ENCODE measurements at places on chromosomes 1 and 21.

DNA sequence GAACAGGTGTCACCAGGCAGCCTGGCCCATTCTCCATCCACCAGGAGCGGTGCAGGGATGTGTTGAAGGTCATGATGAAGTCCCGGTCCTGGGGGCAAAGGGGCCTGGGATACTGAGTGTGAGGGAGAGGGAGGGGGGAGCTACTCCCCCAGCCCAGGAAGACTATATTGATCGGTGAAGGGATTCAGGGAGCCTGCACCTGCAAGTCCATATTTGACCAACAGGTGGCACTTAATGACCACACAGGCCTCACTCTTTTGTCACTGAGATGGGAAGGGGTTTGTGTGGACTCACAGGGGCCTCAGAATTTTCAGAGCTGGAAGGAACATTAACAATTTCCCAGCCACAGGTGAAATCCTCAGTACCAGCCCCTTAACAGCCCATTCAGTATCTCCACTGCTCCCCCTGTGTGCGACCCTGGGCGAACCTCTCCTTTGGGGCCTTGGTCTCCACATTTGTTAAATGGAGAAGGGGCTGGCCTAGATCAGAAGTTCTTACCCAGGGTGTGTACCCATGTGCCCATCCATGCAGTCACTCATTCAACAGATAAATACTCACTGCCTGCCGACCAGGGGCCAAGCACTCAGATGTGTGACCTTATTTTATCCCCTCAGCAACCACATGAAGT, 55.6 kb downstream of the NKAIN1 start:
- DNase-seq, result peak; percentile 42

GRCh38 chr21:25179116-25179515, 428.2 kb downstream of the MRPL39 start:
- DNase-seq, result no peak

DNA sequence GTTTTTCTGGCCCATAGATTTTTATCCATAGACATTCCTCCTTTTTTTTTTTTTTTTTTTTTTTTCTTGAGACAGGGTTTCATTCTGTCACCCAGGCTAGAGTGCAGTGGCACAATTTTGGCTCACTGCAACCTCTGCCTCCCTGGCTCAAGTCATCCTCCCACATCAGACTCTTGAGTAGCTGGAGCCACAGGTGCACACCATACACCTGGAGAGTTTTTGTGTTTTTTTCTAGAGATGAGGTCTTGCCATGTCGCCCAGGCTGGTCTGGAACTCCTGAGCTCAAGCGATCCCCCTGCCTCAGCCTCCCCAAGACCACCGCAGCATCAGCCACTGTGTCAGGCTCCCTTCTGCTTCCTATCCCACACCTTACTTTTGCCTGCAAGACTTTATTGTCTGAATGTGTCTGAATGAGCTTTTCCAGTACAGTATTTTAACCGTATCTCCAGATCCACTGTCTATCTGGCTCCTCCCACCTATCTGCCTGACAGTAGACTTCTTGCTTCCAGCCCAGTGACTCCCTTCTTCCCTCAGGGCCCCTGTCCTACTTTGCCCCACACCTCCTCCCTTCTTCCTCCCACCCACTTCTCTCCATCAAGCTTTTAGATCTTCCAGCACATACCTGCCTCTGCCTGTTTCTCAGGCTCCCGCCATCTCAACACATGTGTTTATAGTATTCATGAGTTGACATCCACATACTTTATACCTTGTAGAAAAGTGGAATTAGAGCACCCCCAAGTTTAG, 6.1 kb downstream of the C1orf21 start:
- DNase-seq, result no peak

DNA sequence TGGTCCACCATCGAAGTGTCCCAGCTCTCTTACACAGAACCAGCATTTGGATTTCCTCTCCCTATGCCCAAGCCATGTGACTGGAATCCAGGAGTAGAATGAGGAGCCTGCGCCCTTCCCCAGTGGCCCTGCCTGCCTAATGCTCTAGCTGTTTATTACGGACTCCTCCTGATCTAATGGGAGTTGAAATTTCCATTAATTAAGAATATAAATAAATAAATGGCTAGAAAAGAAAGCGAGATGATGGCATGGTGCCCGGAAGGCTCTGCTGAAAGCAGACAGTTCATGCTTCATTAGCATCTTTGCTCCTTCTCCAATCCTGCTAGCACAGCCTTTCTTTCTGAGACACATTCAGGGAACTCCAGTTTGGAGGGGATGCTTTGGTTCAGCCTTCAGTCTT, 216.2 kb downstream of the SEC16B start:
- no peak for DNase-seq

- DNase-seq, result no peak
Measured at GRCh38 chr1:245197121-245197520, 42.3 kb downstream of the KIF26B start.

GRCh38 chr21:21196087-21196486, 197.9 kb downstream of the NCAM2 start:
- DNase-seq, result no peak

DNA sequence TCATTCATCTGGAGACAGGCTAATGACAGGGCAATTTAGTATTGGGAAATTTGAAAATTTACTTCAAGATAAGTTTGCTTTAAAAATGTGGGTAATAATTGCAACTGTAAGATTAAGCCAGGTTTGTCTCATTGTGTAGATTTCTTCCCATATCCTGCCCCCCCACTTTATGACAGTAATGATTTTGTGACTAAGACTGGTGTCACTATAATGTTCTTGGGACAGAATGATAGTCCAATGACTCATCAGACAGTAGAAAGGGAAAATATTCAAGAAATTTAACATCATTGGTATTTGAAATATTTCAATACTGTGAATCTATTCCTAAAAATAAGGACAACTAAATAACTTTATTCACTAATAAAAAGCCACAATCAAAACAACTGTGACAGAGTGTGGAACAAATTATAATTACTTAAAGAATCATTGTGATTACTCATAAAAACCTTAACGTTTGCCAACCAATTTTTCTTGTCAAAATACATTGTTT, 36.7 kb downstream of the FH start:
- DNase-seq, result no peak

DNA sequence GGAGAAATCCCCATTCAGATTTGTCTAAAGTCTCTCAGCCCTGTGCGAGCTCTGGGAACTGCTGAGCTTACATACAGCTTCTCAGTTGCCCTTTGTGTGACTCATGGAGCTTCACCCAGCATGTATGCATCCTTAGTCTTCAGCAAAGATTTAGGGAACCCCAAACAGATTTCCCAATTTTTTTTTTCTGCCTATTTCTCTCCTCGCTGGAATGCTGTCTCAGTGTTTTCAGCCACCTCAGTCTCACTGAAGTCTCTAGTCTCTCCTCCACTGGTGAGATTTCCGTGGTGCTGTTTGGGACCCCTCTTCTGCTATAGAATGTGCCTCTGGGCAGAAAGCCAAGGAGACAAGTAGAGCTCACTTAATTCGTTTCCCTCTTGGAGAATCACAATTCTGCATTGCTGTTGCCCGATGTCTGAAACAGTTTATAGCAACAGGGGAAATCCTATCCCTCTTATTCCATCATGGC, 28.1 kb upstream of the TXLNA start:
- peak; percentile 73 for DNase-seq

DNA sequence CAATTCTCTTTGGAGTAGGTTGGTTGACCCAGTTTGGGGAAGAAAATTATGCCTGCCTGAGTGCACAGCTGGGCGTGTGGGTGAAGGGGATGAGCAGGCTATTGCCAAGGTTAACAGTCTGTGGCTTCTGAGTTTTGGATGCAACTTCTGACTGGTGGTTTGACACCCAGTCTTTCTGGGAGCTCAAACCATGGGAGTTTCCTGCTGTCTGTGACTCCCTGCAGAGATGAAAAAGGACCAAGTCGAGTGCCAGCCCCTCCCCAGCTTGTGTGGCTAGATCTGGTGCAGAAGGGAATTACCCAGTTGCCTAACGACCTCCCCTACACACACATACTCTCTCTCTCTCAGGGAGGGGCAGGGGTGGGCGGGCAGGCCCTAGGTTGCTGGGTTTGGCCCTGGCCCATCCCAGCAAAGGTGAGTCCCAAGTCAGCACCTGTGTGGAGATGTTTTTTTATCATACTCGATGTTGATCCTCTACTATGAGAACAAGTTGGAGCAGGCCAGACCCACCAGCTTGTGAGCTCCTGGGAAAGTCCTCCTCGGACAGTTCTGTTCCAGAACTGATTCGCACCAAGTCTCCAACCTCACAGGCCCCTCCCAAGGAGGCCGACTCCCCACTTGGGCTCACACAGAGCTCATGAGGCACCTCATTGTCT, 28.2 kb downstream of the PKP1 start:
- no peak for DNase-seq

GRCh38 chr21:25942135-25942534, 207.4 kb downstream of the GABPA start:
- no peak for DNase-seq

DNA sequence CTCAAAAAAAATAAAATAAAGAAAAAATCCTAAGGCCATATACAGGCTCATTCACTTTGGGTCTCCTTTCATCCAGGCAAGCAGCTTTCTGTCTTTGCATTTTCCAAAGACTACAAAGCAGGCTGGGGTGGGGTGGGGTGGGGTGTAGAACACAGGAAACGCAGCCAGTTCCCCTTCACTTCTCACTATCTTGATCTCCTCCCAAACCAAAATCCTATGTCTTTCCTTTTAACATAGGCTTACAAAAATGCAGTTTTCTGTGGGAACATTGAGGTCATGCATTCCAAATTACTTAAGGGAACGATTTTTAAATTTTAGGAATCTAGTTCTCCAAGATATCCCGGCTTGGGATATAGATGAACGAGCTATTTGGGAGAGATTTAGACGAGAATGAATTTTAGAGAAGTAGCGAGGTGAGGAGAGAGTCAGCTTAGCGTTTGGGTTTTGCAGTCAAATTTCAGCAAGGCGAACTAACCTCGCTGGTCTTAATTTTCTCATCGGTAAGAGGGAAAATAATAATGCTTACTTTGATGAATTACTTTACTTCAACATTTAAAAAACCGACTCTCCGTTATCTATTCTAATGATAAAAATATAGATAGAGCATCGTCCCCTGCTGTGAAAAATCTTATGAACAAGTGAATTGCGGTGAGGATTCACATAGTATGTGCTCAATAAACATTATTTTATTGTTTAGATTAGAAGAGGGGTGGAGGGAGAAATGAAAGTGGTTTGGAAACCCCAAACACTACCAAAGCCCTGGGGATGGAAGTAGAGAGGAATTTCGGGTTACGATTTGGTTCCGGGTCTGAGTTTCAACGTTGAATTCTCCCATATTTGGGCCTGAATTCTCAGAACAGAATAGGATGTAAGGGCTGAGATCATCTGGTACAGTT, 735 bp upstream of the STX12 start:
- DNase-seq, result no peak

GRCh38 chr1:88800382-88801051, 90.8 kb downstream of the GTF2B start:
- no peak for DNase-seq

DNA sequence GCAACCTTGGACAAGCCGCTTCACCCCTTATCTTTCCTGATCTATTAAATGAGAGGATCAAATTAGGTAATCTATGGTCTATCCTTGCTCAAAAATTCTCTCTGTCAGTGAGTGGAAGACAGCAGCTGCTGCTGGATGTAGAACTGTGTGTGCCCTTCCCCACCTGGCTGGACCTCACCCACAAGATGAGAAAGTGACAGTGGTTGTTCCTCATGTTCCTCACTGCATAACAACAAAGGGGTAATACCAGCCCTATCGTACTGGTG, 16.9 kb downstream of the SSR2 start:
- no peak for DNase-seq

DNA sequence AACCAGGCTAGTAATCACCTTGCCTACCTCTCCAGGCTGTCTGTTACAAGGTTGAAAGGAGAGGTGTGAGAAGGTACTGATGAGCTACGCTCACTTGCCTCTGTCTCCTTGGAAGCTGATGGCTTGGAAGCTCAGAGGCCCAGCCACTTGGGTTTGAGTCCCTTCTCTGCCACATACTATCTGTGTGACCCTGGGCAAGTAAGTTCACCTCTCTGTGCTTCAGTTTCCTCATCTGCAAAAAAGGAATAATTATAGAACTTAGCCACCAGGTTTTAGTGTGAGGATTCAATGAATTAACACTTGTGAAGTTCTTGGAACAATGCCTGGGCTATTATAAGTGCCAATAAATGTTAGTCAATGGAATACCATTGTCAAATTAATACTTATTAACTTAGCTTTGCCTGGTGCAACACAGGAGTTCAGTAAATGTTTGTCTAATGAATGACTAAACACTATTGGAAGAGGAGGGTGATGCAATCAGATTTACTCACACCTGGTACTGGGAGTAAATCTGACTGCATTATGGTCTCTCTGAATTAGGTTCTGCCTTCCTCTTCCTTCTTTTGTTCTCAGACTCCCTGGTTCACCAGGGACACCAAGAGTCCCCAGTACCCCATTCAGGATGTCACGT, 55.5 kb downstream of the TRABD2B start:
- no peak for DNase-seq

- DNase-seq, result no peak
Measured at GRCh38 chr21:46347203-46347550, 23.2 kb downstream of the PCNT start.

DNA sequence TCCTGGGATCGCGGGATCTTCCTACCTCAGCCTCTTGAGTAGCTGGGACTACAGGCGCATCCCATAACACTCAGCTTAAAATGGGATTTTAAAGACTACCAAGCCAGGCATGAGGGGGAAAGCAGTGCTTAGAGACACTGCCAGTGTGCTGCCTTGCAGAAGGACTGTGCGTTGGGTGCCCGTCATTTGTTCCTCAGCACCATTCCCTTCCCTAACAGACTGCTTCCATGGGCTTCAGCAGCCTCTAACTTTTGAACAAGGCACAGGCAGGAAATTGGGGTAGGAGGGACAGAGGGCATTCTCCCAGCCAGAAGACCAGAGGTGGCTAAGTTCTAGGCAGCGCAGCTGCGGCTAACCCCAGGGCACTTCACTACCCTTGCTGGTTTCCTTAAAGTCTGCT, 73.9 kb upstream of the USP24 start:
- no peak for DNase-seq

- peak; percentile 83 for DNase-seq
Measured at GRCh38 chr1:15885701-15886610, 38.4 kb downstream of the SPEN start.

DNA sequence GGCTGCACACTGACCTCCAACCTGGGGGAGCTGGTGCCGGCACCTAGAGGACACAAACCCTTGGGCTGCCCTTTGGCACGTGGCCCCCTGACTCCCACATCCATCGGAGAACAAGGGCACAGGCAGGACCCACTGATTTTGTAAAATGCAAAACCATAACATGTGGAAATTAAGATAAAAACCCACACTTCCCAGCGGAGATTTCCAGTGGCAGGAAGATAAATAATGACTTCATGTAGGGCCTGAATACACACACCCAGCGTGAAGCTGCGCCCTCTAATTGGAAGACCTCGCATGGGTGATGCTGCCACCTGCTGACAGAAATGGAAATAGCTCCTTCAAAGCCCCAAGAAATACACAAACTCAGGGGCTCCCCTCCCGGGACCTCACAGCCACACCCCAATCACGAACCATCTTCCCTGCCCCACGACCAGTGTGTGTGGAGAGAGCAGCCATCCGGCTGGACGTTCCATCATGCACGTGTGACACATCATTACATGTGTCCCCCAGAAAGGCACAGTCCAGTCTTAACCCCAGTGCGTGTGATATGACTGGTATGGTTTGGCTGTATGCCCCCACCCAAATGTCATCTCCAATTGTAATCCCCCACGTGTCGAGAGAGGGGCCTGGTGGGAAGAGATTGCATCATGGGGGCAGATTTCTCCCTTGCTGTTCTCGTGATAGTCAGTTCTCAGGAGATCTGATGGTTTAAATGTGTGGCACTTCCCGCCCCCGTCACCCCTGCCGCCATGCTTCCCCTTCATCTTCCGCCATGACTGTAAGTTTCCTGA, 5.7 kb upstream of the TPRG1L start:
- DNase-seq, result peak; percentile 59

Data from NCI-H2171 (cell line).